ENCODE measurements at places on chromosomes 5 and 9.

GRCh38 chr9:128937310-128938165 lies 9.9 kb downstream of the DOLK start:
- no peak for DNase-seq

DNA sequence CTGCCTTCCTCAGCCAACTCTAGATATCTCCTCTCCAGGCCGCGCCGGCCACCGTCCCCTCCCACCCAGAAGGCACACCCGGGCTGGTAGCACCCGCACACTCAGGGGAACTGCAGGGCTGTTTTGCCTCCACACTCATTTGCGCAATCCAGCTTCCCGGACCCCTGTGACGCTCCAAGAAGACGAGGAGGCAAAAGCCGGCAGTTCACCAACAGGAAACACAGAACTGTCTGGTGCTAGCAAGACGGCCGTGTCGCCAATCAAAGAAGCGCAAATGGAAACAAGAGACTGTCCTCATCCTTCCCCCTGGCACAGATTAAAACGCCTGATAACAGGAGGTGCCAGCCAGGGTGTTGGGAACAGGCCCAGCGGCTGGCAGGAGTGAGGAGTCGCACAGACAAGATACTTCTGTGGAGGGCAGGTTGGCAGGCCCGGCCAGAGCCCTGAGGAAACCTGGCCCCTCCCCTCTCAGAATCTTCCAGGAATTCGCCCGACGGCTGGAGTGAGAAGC lies 7.8 kb downstream of the AGPAT2 start:
- DNase-seq, result no peak

GRCh38 chr9:130364619-130365322 lies 80.0 kb upstream of the ASS1 start:
- DNase-seq, result no peak

GRCh38 chr5:66469684-66470083 lies 126.5 kb upstream of the MAST4 start:
- DNase-seq, result no peak

- DNase-seq, result no peak
Observed at GRCh38 chr5:98468188-98468869, 305.1 kb upstream of the RGMB start.

DNA sequence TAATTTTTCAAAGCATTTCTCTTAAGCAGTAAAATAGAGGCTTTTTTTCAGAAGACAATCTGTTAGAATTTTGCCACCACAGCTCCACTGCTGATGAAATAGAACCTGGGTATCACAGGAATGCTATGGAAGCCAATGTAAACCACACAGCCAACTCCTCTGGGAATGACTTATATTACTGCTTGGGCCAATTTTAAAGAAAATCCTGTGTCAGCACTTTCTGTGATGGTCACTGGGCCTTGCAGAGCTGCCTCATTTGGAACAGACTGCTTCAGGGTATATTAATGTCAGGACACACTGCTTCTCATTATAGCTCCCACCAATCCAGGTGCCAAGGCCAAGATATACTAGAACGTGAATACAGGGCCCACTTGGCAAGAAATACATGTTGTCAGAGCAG lies 144.1 kb upstream of the ACTBL2 start:
- no peak for DNase-seq

GRCh38 chr9:86801246-86801645 lies 146.1 kb downstream of the GAS1 start:
- DNase-seq, result no peak

Measured in neuronal stem cell (in vitro differentiated cells).